ENCODE measurements at places on chromosomes 3 and 15.

- no peak for DNase-seq
These were observed 65.1 kb downstream of the GAP43 start for GRCh38 chr3:115688418-115688817.

DNA sequence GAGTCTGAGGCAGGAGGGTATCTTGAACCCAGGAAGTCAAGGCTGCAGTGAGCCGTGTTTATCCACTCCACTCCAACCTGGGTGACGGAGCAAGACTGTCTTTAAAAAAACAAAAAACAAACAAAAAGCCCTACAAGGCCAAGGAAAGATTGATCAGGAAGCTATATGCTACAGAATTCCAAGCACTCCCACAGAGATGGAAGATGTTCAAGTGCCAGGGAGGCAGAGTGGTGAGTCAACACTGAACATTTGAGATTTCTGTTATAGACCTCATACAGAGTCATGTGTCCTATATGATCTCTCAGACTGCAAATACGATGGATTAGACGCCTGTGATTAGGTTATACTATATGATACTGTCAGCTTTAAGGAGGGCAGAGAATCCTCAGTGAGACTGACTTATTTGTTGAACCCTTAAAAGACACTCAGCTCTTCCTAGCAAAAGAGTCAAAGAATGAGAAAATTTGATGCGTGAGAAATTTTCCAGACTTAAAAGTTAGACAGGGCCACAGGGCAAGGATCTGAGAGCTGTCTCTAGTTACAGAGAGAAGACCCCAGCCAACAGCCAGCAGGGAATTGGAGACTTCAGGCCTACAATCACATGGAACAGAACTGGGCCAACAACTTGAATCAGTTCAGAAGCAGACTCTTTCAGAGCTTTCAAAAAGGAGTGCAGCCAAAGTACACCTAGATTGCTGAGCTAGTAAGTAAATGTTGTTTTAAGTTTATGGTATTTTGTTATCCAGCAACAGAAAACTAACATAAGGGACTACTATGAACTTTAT lies 107.6 kb downstream of the PIK3CB start:
- no peak for DNase-seq

DNA sequence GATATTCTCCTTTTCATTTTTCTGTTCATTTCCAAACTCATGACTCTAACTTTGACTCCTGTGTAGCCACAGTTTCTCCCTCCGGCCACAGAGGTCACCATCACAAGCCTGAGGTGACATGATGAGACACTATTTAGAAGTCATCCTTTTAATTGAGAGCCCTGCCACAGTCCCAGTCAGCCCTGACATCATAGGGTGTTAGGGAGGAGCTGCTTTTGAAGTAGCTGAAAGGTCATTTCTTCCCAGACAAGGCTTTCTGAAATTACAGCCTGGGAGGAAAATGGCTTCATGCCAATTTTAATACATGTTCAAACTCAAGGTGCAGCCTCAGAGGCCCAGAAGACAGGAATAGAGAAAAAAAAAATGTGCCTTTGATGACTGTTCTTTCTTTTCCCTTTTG lies 532.8 kb upstream of the TGFBR2 start:
- no peak for DNase-seq

DNA sequence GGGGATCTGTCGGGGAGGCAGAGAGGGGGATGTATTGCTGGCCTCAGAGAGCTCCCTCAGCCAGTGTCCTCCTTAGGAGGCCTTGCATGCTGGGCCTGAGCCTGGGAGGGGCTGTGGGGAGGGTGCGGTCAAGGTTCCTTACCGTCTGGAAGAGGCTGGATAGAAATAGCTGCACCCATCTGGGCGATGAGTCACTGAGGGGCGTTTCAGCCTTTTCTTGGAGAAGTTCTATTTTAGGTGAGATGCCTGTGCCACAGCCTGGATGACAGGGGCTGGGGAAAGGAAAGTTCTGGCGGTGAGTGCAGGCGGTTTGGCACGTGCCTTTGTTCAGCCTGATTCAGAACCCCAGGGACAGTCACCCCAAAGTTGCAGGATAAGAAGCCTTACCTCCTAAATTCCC lies 35.7 kb upstream of the APEH start:
- no peak for DNase-seq

GRCh38 chr15:98651036-98651481 lies 2.7 kb downstream of the IGF1R start:
- DNase-seq: no peak

DNA sequence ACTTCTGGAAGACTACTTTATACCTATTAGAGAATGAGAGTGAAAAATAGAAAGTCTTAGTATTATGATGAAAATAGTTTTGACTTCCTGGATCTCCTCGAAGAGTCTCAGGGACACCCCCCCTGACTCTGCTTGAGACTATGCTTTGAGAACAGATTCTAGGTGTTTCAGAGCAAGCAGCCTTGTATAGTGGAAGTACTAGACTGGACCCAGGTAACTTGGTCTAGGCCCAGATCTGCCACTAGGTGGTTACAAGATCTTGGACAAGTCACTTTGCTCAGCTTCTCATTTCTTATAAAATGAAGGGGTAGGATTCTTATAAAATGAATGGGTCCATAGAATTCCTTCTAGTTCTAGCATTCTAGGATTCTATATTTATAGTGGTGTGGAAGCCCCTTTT lies 9.1 kb downstream of the ABHD5 start:
- DNase-seq: no peak

GRCh38 chr3:39327746-39328349 lies 1.7 kb upstream of the CCR8 start:
- no peak for DNase-seq

- peak; percentile 14 for DNase-seq
These were observed 221.1 kb upstream of the TLE3 start for GRCh38 chr15:70318594-70319465.

GRCh38 chr3:170560296-170560695 lies 25.6 kb downstream of the SLC7A14 start:
- DNase-seq: no peak

DNA sequence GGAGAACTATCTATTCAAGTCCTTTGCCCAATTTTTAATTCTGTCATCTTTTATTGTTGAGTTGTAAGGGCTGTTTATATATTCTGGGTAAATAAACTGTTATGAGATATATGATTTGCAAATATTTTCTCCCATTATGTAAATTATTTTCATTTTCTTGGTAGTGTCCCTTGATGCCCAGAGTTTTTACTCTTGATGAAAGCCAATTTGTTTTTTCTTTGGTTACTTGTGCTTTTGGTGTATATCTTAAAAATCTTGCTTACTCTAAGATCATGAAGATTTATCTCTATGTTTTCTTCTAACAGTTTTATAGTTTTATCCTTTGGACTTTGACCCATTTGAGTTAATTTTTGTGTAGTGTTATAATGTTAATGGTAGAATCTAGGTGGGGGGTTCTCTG lies 44.5 kb downstream of the TIMP4 start:
- DNase-seq: no peak

DNA sequence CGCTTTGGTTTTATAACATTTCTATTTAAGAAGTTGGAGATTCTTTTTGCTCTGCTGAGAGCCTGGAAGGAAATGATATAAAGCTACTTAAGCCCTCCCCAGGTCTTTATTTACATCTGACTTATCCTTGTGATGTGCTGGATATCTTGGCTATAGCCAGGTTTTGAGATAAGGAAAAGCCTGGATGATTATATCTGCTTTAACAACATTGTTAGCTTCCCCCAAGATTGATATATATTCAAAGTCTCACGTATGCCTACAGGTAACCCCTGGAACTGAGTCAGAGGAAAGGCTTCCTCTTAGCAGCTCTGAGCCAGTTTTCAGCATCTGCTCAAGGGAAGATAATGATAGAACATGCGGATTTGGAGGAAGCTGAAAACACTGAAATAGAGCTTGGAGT lies 61.5 kb upstream of the CRBN start:
- no peak for DNase-seq

- no peak for DNase-seq
These were observed 215.2 kb downstream of the OSBPL10 start for GRCh38 chr3:31765871-31766270.

DNA sequence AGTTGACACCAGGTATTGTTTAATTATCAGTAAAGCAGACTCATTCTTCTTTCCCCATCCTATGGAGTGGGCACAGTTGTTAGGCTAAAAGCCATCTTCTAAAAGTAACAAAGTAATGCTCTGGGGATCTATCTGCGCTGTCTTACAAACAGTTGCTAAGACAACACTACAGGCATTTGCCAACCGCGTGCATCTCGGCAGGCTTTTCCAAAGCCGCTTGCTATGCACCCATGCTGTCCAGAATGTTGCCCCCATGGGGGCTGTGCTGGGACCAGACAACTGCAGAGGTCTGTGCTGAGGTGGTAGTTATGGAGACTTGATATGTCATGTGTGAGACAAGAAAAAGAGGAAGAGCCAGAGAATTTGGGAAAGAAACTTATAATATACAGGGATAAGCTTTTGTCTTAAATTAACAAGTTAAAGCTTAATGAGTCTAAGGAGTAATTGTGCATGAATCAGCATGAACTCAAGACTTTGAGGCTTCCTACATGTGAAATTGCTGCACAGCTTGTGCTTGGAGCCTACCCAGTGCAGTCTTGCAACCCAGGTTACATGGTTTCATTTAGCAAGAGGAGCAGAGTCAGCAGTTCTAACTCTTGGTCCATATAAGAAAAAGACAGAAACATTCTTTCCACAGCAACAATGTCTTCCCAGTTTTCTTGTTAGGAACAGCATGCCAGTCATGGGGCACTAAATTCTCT lies 38.9 kb upstream of the DCLK3 start:
- no peak for DNase-seq

DNA sequence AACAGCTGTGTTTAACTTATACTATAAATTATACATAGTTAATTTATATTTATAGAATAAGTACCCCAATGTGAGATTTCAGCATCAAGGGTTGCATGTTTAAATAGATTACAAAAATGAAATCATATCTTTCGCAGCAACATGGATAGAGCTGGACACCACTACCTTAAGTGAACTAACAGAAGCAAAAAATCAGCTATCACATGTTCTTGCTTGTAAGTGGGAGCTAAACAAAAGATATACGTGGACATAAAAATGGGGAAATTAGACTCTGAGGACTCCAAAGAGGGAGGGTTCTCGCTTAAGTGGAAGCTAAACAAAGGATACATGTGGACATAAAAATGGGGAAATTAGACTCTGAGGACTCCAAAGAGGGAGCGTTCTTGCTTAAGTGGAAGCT lies 626.5 kb upstream of the DPPA4 start:
- no peak for DNase-seq

DNA sequence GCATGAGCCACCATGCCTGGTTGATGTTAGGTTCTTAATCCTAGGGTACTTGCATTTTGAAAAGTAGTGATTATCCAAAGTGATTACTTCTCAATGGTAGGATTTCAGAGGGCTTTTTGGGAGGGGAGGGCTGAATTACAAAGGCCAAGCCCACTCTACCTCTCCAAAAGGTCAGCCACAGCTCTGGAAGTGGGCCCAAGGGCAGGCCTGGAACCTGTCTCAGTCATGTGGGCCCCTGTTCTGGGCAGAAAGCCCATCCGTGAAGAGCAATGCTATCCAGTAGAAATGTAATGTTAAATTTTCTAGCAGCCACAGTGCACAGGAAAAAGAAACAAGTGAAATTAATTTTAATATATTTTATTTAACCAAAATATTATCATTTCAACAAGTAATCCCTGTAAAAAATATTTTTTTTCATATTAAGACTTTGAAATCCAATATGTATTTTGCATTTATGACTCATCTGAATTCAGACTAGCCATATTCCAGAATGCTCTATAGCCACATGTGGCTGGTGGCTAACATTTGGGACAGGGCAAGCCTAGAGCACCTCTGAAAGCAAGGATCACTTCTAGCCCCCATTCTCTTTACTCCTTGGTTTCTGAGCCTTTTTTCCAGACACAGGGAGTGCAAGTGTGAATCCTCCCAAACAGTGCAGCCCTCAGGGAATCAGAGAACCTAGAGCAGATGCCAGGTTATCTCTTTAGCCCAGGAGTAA lies 16.8 kb downstream of the RFT1 start:
- no peak for DNase-seq

GRCh38 chr3:143167969-143168854 lies 48.6 kb downstream of the CHST2 start:
- no peak for DNase-seq

GRCh38 chr3:64548200-64548889 lies 139.5 kb downstream of the ADAMTS9 start:
- no peak for DNase-seq

DNA sequence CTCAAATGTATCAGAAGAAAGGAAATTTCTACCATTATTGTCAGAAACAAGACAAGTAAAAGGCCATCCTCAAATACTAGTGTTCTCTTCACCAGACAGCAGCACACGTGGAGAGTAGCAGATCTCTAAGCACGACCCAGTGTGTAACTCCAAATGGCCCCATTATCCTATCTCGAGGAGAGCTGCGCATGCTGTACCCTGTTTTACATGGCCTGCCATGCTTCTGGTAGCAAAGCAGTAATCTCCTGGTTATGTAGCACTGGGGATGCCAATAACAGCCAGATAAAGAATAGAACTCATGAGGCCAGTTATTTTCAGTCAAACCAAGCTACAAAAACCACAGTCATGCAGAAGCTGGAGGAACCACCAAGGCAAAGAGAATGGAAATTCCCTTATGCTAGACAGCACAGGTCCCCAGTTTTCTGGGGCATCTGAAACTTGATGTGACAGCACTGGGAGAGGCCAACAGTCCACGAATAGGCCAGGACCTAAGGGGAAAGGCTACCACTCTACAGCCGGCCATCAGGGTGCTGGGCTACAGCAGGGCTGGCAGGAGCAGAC lies 73.0 kb downstream of the LIPC start:
- DNase-seq: no peak

- DNase-seq: no peak
These were observed 60.9 kb upstream of the CCNL1 start for GRCh38 chr3:157220883-157221282.

DNA sequence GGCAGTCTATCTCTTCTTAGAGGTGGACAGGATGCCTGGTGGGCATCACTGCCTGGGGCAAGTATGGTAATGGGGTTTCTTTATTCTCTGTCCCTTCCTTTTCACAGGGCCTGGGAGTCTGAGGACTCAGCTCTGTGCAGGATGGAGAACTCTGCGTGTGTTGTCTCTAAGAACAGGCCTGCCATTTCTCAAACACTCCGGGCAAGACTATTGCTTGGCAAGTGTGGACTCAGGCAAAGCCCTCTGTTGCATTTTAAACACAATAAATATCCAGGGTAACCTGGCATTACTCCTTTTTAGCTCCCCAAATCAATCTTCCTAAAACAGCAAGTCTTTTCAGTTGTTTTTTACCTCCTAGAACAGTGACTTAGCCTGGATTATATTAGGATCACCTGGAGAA lies 185.1 kb upstream of the ROPN1 start:
- no peak for DNase-seq

- no peak for DNase-seq
These were observed 50.4 kb downstream of the FOXB1 start for GRCh38 chr15:60054472-60054871.

DNA sequence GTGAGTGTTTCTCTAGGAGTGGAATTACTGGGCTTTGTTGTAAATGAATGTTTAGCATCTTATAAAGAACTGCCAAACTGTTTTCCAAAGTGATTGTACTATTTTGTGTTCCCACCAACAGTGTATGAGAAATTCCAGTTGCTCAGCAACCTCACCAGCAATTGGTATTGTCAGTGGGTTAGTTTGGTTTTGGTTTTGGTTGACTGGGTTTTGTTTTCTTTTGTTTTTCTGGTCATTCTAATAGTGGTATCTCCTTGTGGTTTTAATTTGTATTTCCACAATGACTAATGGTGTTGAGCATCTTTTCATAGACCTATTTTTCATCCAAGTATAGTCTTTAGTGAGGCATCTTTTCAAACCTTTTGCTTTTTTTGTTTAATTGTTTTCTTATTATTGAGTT lies 27.1 kb downstream of the FILIP1L start:
- no peak for DNase-seq
